Fibroblast of skin of scalp (primary cell): ENCODE measurements at places on chromosomes 4 and X.

DNA sequence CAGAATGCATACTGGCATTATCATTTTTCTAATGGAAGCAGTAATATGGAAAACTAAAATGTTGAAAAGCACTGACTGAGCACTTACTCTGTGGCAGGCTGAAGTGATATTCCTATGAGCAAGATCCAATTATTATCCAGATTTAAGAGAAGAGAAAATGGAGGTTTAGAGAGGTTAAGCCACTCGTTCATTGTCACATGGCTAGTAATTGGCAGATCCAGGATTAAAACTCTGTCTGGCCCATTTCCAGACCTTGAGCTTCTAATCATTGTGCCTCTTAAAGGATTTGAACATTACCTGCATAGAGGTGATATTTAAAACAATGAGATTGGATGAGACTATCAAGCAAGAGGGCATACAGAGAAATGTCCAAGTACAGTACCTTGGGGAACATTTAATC, 80.6 kb downstream of the MFAP3L start:
- no peak for DNase-seq

GRCh38 chrX:123920105-123920785, 41.3 kb upstream of the STAG2 start:
- peak; percentile 84 for DNase-seq

DNA sequence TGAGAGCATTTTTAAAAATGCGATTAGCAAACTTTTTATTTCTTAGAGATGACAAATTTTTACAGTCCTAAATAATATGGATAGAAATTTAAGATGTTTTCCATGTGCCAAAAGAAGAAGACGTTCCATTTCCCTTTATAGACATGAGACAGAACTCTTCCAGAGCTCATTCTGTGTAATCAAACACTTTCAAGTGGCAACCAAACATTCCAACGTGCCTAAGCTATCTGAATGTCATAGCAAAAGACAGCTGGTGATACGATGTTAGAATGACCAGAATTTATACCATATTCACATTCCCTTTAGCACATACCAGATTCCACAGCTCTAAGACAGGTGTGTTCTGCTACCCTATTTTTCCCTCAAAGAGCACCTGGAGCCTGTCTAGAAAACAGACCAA, 133.2 kb downstream of the ENOX2 start:
- DNase-seq: no peak

- peak; percentile 30 for DNase-seq
Measured at GRCh38 chrX:51860679-51861078, 32.7 kb upstream of the MAGED1 start.

- DNase-seq: peak; percentile 28
Measured at GRCh38 chrX:118116713-118117550, at the start of gene KLHL13. Gene KLHL13 (minus strand): TSS chrX:118116810. CDS start chrX:118028473, 88,337 bp downstream.

DNA sequence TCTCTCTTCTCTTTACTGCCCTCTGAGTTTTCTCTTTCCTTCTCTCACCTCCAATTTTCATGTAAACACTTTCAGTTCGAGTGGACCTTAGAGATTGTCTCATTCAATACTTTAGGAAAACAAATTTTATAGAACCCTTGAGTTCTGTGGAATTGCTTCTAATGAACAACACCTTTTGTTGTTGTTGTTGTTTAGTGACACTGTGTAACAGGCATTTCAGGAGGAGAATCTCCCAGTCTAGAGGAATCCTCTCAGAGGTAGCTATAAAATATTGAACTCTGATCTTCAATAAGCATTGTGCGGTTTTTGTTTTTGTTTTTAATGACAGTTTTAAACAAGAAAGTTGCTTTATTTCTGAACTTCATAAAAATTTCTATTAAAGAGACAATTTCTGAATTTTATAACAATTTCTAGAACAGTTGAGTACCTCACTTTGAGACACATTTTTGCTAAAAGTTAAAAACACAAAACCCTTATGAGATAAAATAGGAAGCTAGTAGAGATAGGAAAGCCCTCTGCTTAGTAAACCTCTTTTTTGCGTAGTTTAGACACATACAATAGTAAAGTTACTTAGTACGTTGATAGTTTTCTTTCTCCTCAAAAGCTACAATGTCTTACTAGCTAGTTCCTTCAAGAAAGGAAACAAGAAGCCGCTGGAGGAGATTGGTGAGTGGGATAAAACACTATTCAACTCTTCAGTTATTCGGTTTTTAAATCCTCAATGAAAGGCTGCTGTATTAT, 38.8 kb downstream of the CLCN3 start:
- DNase-seq: no peak

- DNase-seq: peak; percentile 90
Measured at GRCh38 chrX:139851730-139852129, 81.1 kb downstream of the ATP11C start.
